ENCODE measurements at places on chromosomes 6 and 20.

DNA sequence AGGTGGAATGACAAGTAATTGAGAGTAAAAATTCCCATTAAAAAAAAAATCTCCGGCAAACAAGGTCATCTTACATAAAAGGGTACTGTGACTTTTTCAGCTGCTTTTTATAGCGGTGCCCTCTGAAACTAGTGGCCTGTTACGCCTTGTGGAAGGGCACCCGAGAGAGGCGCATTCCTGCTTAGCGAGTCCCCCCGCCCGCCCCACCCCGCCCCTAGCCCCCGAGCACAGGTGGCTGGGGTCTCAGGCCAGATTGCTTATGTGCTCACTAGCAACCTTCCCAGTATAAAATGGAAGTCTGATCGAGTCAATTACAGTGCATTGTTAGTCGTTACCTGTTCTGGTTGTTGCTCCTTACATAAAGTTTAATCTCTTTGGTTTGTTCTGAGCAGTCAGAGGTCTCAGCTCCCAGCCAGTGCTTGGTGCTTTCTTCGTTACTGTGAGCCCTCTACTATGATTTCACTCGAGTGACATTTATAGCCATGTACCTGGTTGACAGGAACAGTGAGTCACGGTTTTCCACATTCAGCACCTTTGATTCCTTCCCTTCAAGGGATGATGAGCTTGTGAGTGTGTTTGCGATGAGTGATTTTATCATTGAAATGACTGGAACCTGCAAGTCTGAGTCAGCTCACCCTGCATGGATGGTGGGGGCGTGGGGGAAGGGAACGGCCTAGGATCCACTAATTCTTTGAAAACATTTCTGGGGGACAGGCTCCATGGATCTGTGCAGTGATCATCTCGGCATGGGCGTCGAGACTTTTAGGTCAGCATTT is 47.6 kb downstream of the ZDHHC14 start:
- no peak for DNase-seq

- no peak for DNase-seq
These were observed 114.3 kb upstream of the ZFP64 start for GRCh38 chr20:52305858-52306257.

DNA sequence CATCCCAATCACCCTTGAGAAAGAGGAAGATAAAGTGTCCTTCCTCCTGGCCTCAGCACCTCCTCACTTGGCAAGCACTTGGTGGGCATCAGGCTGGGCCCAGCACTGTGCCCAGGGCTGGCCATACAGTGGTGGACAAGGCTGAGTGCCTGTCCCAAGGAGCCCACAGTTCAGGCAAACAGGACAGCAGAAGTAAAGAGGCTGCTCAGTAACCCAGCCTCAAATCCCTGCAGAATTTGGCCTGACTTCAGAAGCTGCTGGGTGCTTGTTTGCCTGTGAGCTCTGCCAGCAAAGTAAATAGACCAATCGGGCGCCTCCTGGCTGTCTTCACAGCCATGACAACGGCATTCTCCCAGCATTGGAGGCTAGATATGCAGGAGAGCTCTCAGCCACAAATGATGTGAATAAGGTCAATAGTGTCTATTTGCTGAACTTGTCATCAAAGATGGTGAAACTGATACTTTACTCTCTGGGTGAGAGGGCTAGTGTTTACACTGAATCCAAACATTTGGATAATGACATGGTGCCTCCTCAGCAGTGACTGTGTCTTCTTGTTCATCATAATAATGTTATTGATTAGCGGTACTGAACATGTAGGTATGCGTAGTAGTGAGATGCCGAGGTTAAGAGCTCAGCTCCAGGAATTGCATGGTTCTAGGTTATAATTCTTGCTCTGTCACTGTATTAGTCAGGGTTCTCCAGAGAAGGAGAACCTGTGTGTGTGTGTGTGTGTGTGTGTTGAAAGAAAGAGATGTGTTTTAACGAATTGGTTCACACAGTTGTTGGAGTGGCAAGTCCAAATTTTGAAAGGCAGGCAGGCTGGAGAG is 36.9 kb upstream of the FANCE start:
- DNase-seq: no peak

DNA sequence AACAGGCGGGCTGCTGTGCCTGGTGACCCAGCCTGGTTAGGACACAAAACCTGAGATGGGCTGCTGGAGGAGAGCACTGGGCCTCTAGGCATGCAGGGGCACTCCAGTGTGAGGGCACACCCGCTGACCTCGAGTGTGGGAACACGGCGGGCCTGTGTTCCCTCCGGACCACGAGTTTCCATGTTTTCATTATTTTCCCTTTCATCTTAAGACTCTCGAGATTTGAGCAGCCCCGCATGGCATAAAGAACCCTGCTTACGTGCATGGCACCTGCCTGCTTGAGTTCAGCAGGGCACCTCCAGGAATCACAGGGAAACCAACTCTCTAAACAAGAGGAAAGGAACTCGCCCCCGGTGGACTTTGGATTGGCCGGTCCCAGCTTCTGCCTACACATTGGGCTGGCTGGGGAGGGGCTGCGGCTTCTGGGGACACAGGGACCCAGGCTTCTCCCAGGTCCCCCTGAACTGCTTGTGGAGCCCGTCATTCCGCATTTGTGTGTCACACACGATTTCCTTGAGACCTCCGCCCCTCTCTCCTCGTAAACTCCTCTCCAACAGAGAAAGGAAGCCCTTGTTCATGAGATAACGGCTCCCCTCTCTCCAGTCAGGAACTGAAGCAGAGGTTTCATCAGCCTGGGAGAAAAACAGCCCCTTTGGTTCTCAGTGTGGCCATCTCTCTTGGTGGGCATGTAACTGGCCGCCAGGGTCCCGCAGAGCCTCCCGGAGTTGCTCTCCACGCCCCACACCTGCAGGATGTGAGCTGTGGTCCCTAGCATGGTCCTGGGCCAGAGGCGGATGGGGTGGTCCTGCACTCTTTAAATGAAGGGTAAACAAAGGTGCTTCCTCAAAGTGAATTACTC is 181.8 kb downstream of the TTLL2 start:
- DNase-seq: no peak

DNA sequence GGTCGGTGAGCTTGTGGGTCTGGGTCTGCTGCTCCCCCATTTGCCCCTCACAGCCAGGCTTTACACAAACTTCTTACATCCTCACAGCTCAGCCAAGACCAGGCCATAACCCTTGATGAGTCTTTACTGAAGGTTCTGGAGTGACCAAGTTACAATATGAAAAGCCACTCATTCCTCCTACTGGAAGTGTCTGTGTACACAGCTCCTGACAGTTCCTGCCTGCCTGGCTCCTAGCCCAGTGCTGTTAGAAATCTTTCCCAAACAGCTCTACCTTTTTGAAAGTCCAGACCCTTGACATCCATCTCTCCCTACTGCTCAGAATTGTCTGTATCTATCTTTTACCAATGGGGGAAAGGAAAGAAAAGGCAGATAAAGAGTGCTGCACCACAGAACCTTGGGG is 106.9 kb downstream of the PAX1 start:
- no peak for DNase-seq

- DNase-seq: no peak
These were observed 435.4 kb downstream of the BCKDHB start for GRCh38 chr6:80541886-80542285.

GRCh38 chr6:140095532-140095931 is 721.1 kb upstream of the CITED2 start:
- no peak for DNase-seq

DNA sequence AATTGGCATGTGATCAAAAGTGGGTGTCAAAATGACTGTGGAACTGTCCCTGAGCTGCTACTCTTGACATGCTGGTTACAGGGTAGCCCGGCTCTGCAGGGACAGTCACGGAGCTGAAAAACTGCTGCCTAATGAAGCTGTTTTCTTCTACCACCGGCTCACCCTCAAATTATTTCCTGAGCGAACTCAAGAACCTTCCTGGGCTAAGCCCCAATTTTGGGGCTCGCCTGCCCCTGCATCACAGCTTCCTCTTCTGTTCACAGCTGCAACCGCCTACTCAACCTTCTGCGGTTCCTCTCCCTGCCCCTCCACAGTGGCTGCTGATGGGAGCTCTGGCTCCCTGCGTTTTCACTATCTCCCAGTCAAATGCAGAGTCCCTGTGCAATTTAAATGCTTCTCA is 110.8 kb upstream of the MLN start:
- DNase-seq: no peak

GRCh38 chr6:24547243-24547642 is 52.5 kb downstream of the ALDH5A1 start:
- DNase-seq: no peak

GRCh38 chr20:2753461-2754040 is 46.9 kb downstream of the CPXM1 start:
- no peak for DNase-seq

GRCh38 chr6:142913511-142914047 is 31.4 kb downstream of the HIVEP2 start:
- no peak for DNase-seq

DNA sequence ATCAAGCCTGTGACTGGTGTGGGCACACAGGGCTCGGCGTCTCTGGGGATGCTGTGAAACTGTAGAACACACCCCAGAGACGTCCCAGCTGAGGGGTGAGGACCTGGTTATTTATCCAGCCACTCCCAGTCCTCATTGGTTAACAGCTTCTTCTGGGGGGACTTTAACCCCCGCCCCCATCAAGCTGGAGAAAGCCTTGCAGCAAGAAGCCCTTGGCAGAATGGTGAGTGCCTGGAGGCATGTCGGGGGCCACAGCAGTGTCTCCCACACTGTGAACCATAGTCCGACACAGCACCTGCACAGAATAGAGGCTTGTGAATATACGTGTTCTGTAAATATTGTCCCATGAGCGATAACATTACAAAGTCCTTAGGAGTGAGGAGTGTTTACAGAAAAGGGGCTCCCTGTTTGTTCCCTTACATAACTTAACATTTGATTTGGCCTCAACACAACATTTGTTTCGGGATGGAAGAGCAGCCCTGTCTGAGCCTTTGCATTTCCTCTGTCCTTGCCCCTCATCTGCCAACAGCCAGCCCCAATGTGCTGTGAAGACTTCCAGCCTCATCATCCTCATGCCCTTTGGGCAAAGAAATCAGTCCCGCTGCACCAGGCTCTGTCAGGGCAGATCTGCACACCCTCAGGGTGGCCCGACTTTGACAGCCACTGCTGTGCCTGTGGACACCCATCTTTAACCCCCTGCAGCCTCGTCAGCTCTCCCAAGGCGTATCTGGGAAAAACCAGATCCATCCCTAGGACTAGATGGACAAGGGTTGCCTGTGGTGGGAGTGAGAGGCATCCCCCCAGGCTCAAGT is 2.2 kb upstream of the RRBP1 start:
- DNase-seq: no peak

- no peak for DNase-seq
These were observed 68.5 kb upstream of the FOXO3 start for GRCh38 chr6:108492131-108492766.

DNA sequence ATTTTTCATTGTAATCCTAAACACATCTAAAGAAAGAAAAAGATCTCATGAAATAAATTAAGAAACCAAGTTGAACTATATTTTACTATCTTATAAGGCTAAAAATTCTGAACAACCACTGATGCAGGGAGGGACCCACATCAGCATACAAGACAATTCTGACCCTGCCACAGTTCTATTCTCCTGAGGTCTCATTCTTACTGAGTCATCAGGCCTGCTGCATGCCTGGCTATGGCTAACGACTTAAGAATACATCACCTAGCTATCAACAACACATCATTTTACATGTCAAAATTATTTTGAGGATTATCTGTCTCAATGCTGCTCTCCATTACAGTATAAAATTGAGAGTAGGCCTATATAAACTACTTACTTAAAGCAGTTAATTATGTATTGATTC is 52.9 kb downstream of the FBXL4 start:
- DNase-seq: no peak

- DNase-seq: no peak
These were observed 6.3 kb downstream of the OR2A4 start for GRCh38 chr6:131694832-131695426.

- no peak for DNase-seq
These were observed 22.9 kb upstream of the RIPK1 start for GRCh38 chr6:3045369-3045768.

- DNase-seq: no peak
These were observed 52.2 kb upstream of the FNDC1 start for GRCh38 chr6:159117046-159117445.

GRCh38 chr6:144928847-144929246 is 643.7 kb downstream of the UTRN start:
- DNase-seq: no peak

DNA sequence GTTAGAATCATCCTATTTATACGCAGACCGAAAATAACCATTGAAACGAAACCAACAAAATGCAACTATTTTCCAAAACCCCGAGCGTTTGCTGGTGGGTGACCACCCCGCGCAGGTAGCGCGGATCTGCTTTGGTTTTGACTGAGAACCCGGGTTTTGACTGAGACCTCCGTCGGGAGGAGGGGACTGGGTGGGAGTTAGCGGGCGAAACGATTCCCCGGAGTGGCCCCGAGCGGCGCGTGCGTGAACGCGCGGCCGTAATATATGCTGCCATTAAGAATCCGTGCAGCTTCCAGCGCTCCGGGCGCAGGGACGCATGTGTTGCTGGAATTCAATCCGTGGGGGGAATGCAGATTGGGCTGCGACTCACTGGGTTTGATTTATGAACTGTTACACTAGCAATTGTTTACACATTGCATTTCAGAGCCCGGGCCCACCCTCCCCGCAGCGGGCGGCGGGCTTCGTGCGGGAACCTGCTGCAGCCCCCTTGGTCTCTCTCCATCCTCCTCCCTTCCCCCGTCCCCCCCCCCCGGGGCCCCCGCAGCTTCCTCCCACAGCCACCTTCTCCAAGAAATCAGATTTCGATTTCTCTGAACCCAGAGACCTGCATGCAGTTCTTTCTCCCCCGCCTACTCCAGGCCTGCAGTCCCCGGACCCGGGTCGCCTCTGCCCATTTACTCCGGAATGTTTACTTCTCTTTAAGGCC is 9.9 kb downstream of the NRN1 start:
- no peak for DNase-seq

GRCh38 chr20:8523684-8524083 is 391.6 kb downstream of the PLCB1 start:
- DNase-seq: no peak

DNA sequence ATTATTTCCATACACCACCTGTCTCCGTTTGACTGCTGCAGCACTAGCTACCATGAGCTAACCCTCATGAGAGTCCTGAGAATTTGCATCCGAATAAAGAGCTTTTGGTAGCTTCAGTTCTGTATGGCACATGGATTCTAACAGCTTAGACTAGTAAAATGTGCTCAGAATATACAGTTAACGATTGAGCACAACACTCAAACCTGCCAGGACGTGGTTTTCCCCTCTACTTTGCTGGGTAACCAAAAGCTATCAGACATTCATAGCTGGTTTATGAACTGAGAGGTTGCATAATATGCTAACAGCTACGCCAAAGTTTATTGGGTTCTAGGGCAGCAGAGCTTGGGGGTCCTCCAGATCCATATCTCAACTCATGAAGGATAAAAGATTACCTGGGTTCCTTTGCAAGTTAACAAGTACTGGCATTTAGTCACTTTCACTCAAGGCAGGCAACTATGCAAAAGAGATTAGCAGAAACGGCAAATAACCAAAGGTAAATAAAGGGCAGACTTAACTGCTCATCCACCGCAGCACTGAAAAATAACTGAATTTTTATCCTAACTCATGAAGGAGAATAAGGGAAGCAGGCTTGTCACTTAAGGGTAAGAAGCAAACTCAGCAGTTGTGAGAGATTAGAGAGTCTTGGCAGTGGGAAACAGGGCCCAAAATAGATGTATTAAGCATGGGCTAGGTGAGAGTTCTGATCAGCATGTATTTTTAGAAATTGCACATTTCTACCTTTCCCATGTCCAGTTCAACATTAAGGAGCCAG is 29.4 kb downstream of the NUDT3 start:
- DNase-seq: no peak
